ENCODE measurements at places on chromosomes 7 and 10.

DNA sequence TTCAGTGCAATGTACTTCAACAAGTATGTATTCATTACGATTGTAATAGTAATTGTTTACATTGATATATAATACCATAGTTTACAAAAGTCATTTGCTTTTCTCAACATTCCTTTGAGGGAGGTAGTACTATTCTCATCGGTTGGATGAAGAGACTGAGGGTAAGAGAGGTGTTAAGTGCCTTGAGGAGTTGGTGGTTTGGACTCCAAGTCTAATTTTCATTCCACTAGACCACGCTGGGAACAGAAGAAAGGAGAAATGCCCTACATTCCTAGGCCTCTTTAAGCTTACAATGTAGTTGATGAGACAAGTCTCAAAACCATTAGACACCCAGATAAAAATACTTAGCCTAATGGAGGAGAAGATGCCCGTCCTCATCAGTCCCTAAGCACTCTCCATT lies 28.6 kb downstream of the CDK1 start:
- no peak for DNase-seq

DNA sequence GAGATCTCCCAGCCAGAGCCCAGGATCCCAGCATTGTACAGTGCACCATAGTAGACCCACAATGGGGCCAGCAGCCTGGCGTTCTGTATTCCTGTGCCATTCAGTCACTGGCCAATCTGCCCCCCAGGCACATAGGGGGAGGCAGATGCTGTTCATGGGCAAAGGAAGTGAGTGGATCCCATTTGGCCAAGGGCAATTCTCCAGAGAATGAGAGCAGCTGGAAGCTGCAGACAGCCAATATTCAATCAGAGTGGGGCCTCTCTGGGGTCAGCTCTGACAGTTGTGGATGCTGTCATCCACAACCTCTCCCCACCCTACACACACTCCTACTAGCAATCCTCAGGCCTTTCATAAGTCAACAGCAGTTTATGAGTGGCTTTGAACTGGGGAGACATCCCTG lies 17.5 kb downstream of the STEAP1B start:
- DNase-seq: no peak

- DNase-seq: no peak
These were observed 334.7 kb upstream of the CHRM2 start for GRCh38 chr7:136533732-136534131.

DNA sequence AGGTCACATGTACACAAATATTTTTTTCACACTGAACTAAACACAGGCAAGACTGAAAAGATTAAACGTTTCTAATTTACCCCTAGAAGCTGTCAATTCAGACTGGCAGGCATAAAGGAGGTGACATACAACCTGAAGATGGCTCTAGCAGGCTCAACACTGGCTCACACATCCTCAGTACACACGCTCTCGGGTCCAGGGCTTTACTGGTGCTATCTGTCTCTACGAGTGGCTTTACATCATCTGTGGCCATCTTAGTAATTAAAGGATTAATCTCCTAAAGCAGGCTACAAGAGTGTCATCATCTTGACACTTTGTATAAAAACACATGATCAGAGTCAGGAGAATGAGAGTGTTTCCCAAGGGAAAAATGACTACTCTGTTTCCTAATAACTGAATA lies 57.3 kb downstream of the COPG2 start:
- DNase-seq: no peak

DNA sequence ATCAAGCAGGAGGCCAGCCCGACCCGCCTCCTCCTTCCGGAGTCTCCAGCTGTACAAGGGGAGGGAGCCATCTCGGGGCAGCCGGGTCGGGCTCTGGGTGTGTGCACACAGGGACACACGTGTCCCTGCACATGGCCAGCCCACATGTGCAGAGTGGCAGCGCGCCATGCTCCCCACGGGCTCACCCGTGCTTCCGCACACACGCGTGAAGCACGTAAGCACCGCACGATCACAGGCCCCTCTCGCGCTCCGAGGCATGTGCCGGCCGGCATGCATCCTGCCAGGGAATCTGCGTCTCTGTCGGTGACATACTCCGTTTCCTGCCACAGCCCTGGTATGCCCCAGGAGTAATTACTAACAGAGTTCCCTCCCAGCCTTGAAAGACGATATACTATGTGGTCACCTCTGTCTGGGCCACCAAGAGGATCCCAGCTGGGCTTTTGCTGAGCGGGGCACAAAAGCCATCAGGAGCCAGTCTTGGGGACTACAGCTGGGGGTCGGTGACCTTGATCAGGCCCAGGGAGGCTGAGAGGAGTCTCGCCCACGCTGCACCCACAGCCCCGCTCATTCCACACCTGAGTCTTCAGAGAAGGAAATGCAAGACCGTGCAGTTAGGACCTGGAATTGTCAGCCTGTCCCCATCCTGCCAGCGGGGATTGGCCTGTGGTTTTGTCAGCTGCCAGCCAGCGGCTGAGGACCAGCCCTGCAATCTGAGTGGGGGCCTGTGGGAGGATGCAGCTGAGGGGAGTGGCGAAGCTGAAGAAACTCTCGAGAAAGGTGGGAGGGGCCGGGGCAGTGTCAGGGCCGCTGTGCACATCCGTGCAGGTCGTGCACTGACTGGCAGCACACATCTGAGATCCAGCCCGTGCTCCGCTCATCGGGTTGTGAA lies 11.0 kb upstream of the LFNG start:
- peak; percentile 49 for DNase-seq

- DNase-seq: no peak
These were observed 2.7 kb downstream of the CUL1 start for GRCh38 chr7:148701414-148701813.

DNA sequence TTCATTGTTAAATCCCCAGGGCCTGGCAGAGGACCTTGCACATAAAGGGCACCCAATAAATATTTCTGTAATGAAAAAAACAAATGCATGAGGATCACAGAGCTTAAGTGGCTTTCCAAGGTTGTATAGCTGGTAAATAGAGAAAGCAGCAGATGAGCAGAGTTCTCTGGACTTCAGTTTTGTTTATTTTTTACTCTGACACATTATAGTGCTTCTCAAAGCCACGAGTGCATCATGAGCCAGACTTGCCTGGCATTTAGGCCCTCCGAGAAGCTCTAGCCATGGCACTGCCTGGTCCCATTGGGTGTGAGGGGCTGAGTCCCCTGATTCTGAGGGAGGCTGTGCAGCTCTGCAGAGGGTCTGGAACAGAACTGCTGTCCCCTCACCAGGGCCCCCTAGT lies 87.2 kb upstream of the ZNF32 start:
- DNase-seq: no peak

DNA sequence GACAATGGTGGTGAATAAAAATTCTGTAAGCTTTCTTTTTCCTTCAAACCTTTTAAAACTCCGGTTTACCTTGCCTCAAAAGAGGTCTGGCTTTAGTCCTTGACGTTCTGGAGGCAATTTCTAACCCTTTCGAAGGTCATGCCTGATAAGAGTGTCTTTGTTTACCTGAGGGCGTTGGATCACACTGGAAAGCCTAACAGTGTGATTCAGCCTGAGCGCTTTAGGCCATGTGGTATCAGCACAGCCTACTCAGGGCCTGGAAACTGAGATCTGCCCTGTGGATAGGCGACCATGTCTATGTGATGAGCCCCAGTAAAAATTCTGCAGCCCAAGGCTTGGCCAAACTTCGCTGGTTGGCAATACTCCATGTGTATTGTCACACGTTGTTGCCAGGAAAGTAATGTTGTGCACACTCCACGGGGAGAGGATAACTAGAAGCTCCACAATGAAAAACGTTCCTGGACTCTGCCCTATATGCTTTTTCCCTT lies 10.7 kb downstream of the CCDC6 start:
- DNase-seq: no peak

DNA sequence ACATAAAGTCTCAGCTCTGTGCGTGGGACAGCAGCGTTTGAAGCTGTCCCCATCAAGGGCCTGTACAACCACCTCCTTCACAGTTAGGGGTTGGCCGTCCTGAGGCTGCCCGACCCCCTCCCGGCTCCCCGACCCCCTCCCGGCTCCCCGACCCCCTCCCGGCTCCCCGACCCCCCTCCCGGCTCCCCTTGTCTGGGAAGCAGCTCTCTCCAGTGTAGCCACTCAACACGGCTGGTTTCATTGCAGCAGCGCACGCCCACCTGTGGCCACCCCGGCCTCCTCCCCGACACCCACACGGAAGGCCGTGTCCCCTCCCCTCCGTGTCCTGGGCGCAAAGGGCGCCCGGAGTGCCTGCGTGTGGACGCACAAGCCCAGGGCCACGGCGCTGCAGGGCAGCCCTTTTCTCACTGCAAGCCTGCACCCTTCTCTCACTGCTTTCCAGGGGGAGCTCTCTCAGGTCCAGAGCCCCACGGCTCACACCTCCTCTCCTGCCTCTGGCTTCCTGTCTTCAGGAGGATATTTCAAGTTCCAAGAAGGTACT lies 20.9 kb upstream of the FAM20C start:
- no peak for DNase-seq

- DNase-seq: peak; percentile 42
These were observed at the start of gene HOXA4 for GRCh38 chr7:27130540-27131389. TSS of gene HOXA4 (minus strand) at chr7:27130757. CDS start at chr7:27130733, 24 bp downstream.

DNA sequence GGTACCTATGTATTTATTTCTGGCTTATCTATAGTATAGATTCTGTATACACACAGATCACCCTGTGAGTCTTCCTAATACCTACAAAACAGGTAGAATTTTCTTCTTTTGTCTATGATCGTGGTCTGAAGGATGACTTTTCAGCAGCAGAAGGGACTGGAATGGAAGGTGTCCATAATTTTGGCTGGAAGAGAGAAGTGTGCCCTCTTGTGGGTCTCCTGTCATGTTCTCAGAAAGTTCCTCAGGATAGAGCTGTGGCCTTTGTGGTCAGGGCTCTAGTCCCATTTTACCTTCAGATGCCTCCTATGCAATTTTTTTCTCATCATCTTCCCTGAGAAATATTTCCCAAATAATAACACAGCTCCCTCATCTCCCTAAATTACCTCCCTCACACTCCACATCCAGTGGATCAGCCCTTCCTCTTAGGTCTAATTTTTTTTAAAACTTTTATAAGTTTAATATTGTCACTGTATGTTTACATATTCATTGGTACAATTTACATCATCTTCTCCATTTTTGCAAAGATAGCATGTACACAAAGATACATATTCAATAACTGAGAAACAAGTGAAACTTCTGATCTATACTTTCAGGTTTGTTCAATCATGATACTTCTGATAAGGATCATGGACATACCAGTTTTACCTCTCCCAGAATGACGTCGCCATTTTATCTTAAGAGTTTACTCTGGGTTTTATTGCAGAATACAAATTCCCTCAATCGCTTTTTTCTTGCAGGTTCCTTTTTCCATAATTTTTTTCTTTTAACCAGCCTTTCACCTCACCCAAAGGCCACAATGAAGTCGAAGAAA lies 112.7 kb downstream of the REEP3 start:
- DNase-seq: no peak

DNA sequence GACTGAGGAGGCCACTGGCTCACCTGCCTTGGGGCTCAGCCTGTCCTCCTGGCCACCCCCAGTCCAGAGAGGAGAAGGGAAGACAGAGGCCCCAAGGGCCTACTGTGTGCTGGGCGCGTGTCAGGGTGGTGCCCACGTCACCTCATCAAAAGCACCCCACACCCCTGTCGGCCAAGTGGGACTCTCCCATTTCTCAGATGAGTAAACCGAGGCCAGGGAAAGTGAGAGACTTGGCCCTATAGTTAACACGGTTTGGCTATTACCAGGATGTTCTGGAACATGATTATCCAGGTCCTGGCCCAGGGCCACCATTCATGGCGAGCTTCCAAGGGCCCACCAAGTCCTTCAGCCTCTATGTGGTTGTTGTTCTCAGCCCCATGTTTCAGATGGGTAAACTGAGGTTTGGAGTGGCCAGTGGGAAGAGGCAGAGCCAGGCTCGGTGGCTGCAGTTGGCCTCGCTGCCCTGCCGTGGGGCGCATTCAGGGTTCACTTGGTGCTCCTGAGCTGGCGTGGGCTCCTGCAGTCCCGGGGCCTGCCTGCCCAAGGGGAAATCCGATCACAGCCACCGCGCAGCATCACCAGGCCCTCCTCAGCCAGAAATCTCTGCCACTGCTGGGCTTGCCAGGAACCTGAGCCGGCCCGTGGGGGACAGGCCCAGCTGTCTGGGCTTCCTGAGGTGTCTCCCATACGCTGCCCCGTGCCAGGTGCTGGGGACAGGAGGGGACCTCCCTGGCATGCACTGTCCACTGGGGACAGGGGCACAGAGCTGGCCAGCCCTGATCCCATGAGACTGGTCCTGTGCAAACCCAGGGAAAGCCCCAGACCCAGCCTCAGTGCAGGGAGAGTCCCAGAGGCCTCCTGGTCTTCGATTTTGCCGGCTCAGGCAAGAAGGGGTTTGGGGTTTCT lies 117.7 kb upstream of the TNRC18 start:
- DNase-seq: no peak

- no peak for DNase-seq
These were observed 43.0 kb downstream of the SLC25A40 start for GRCh38 chr7:87833130-87833529.

DNA sequence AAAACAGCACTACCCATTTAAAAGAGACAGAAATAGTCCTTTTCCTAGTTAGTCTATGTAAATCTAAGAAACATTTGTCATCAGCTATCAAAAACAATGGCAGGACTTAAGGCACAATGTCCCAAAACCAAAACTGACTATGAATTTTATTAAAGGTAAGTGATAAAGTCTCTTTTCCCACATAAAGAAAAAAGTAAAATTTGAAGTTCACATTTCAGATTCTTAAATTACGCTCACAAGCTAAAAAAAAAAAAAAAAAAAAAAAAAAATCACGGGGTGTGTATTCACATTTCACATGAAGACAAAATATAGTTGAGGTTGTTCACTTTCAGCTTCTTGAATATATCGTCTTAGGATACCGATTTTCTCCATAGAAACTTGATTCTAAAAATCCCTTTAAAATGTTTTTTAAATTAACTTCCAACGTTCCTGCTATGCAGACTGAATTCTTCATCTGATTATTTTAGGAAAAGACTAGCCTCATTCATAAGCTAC lies 1.6 kb downstream of the P4HA1 start:
- DNase-seq: no peak

DNA sequence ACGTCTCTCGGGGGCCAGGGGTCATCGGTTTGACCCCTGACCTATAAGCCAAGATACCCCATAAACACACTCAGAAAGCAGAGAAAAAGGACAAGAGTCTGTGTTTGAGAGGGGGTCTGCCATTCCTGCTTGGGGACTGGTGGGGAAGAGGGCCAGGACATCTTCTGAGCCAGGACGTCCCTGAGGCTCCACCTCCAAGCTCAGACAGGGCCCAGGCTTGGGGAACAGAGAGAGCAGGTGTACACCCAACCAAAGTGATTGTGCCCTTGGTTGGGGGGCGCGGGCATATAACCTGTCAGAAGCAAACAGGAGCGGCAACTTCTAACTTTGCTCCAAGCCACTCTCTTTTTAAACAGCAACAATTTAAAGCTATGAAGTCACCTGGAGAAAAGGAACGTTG lies 33.9 kb upstream of the PPIF start:
- DNase-seq: no peak

GRCh38 chr7:20264623-20265022 lies 47.4 kb upstream of the MACC1 start:
- DNase-seq: no peak

GRCh38 chr10:22253580-22253882 lies 35.7 kb upstream of the EBLN1 start:
- DNase-seq: peak; percentile 18

DNA sequence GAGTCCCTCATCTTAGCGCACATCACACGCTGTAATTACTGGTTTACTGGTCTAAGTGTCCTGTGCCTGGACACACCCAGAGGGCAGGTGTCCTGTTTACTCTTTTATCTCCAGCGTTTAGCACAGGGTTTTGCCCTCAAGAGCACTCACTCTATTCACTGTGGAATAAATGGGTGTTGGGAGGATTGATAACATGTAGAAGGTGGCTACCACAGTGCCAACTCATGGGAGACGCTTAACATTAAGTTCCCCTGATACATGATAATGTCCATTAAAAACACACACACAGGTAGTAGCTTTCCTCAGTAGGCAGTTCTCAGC lies 96.1 kb upstream of the EFCAB10 start:
- DNase-seq: no peak

GRCh38 chr7:127665922-127666321 lies 13.9 kb downstream of the SND1 start:
- DNase-seq: no peak

Measured in activated CD8-positive, alpha-beta memory T cell treated with anti-CD3 and anti-CD28 coated beads for 1 hour (primary cell).